ENCODE measurements at places on chromosomes 1 and 21.

GRCh38 chr1:77866296-77866695 is 22.1 kb upstream of the NEXN start:
- DNase-seq: no peak

GRCh38 chr1:24888061-24888970 is 41.8 kb downstream of the RUNX3 start:
- no peak for DNase-seq

- DNase-seq: no peak
Observed at GRCh38 chr1:36522461-36523229, 39.9 kb upstream of the CSF3R start.

GRCh38 chr1:152343006-152343405 is 16.8 kb downstream of the FLG2 start:
- DNase-seq: no peak

DNA sequence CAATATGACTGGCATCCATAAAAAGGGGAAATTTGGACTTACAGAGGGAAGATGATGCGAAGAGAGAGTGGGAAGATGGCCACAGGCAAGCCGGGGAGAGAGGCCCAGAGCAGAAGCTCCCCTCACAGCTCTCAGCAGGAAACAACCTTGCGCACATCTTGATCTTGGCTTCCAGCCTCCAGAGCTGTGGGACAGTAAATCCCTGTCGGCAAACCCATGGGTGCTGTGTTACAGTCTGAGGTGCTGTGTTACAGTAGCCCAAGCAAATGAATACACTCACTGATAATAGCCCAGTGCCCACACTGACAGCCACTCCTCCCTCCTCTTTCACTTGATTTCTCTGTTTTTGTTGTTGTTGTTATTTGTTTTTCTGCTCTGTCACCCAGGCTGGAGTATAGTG is 22.4 kb downstream of the CDCA8 start:
- DNase-seq: no peak

Data from glutamatergic neuron (in vitro differentiated cells).